ENCODE measurements at places on chromosomes 16 and 17.

DNA sequence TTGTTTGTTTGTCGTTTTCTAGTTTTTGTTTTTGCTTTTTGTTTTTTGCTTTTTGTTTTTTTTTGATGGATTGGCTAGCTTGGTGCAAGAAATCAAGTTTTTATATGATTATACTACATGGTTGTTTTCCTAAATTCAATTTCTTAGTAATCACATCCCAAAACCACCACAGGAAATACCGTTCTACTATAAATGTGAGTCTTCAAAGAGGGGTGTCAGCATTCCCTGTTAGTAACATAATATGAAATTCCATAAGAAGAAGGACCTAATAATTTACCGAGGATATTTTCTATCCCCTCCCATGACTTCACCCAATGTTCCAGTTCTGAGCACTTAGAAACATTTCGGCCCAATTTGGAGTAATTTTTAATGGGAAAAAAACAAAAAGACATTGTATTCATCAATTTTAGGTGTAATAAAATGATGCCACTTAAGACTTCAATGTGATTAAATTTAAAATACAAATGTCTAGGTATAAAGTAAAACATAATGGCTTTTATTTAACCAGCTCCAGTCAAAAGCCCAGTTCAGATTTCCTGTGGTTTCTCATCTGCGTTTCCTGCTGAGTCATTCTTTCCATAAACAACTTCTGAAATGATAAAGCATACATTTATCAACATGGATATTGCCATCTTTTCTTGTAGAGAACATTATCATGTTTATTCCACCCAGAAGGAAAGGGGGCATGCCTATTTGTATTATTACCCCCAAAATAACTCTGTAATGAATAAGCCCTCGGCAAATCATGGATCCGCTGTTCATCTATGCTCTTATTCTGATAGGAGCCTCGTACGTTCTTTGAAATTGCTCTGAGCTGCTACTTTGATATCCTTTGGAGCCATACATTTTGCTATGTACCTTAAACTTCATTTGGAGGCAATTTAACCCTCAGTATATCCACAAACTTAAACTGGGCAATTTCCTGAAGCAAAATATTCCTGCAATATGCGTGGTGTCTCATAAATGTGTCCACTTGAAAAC is 28.1 kb downstream of the HSBP1 start:
- DNase-seq = no peak

DNA sequence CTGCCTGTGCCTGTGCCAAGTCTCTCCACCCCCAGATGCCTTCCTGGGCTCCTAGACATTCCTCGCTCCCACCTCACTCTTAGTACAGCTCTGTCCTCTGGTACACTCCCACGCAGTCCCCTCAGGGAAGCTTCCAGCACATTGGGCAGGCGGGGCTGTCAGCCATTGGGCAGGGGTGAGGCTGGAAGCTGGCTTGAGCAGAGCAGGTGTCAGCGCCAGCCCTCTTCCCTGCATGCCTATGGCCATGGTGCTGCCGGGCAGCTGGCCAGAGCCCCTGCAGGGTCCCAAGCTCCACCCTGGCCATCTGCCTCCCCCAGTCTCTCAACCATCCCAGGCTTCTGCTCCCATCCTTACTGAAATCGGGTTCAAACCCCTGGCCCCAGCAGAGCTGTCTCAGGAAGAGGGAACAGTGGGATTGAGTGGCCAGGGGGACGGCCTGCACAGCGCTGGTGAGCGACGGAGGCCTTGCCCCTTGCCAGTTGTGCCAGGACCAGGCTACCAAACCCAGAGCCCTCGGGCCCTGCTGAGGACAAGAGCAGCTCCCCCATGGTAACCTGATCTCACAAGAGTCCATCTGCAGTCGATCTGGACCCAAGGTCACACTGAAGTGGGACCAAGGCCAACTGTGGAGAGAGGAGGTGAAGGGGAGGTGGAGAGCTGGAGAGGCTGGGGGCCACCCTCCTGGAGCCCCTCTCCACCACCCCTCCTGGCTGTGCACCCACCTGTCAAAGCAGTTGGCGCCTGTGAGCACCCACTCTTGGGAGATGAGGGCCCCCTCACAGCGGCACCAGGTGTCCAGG is 2.4 kb upstream of the B9D1 start:
- DNase-seq = no peak

GRCh38 chr17:48954300-48954755 is 9.7 kb upstream of the SNF8 start:
- no peak for DNase-seq

DNA sequence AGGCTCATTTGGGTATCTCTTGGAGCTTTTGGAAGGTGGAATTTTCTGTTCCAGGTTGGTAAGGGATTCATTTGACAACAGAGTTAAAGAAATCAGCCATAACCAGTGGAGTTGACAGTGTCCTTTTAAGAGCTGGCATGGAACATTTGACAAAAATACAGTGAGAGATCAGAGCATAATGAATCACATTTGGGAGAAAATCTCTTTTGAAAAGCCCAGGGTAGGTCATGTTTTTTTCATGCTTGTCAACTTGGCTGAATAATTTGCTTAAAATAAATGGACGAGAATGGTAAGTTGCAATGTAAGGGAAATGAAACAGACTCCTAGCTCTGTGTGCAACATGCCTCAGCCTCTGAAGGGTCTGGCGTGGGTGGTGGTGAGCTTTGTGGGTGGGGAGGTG is 235.3 kb upstream of the N4BP1 start:
- DNase-seq = no peak

DNA sequence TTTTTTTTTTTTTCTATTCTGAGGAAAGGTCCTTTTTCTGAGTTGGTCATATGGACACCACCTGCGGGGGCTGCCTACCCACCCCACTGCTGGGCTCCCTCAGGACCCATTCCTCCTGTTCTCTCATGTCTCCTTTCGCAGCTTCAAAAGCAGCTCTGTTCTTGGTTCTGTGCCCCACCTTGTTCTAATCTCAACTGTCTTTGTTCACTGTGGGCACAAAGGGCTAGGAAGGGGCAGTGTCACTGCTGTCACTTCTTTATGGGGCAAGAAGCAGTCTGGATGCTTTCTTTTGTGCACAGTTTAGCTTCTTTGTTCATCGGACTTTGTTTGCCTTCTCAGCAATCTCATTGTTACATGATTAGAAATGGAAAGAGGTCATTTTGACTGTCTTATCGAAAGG is 7.1 kb downstream of the GOSR2 start:
- no peak for DNase-seq

DNA sequence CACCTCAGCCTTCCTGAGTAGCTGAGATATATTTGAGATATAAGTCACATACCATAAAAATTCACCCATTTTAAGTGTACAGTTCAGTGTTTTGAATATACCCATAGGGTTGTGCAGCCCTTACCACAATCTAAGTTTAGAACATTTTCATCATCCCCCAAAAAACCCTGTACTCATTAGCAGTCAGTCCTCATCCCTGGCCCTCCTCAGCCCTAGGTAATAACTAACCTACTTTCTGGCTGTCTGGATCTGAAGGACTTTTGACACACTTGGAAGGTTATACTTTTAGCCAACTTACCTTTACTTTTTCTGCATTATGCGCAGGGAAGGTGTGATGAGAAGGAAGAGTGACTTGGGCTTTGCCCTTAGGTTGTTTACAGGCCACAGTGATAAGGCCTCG is 4.0 kb upstream of the PLEKHG4 start:
- DNase-seq = no peak

DNA sequence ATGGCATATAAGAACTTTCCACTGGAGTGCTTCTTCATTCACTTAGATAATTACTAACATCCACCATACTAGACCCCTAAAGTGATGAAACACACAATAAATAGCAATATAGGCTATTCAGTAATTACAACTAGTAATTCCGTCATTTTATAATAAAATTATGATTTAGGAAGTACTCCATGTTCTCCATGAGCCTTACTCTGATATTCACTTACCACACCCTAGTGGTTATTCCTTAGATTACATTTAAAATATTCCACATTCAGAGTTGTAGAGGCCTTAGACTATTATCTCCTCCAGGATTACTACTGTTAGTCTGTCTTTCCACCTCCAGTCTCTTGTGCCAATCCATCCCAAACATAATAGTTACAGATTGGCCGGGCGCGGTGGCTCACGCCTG is 62.4 kb downstream of the STH start:
- DNase-seq = no peak

- no peak for DNase-seq
These were observed 14.3 kb upstream of the NUBP1 start for GRCh38 chr16:10729104-10730048.

DNA sequence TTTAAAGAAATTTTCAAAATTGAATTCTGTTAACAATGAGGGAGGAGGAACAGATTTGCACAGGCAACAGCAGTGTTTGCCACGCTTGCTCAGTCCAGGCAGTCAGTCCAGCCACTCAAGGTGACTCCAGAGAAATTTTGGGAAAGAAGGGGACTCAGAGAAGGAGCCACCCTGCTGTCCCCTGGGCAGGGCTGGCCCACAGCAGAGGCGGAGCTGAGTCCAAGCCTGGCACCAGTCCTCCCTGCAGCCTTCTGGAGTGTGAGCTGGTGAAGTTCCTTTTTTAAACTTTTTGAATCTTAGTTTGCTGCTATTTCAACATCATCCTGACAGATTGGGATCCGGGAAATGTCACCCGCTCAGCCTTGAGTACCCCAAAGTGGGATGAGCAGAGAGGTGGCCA is 14.5 kb upstream of the SLC47A2 start:
- no peak for DNase-seq

- no peak for DNase-seq
These were observed 64.5 kb upstream of the CIBAR2 start for GRCh38 chr16:85176541-85177447.

DNA sequence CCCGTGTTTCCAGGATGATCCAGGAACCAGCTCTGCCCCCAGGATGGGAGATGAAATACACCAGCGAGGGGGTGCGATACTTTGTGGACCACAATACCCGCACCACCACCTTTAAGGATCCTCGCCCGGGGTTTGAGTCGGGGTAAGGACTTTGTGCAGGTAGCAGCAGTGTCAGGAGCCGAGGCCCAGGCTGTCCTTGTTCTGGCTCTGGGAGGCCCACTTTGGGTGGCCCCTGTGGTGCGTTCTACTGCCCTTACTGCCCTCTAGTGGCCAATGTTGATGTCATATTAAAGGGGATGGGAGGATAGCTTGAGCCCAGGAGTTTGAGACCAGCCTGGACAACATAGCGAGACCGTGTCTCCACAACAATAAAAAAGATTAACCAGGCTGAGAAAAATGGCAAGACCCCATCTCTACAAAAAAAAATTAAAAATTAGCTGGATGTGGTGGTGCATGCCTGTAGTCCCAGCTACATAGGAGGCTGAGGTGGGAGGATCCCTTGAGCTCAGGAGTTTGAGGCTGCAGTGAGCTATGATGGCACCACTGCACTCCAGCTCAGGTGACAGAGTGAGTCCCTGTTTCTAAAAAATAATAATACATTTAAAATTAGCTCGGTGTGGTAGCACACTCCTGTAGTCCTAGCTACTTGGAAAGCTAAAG is 20.9 kb upstream of the CLEC18A start:
- no peak for DNase-seq

- DNase-seq = no peak
These were observed 284.9 kb downstream of the SOX9 start for GRCh38 chr17:72405662-72406230.

DNA sequence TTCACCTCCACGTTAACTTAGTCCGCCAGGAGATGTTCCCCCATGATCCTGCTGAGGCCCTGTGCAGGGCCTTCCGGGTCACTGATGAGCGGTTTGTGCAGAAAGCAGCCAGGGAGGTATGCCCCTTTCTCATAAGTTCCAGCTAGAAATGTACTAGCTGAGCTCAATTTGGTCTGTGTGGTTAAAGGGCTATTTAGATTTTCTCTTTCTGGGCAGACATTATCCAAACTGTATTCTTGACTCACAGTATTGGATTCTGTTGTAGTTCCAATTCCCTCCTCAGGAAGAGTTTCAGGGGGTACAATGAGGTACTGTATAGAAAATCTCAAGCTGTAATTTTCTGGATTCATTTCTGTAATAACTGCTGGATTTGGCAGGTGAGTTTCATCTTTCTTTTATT is 137.1 kb downstream of the TRIM37 start:
- DNase-seq = no peak

DNA sequence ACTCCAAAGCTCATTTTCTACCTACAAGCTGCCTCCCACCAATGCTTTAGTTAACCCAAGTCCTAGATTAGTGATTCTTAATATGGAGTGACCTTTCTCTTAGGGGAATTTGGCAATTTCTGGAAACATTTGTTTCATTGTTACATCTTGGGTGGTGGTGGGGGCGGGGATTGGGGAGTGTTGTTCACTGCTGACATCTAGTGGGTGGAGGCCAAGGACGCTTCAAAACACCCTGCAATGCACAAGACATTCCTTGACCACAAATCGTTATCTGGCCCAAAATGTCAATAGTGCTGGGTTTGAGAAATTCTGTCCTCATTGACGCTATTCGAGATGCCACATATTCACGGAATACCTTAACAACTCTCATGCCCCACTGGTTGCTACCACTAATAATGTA is 282.9 kb downstream of the RBFOX1 start:
- no peak for DNase-seq

GRCh38 chr16:89332902-89333245 is 115.4 kb downstream of the ZNF778 start:
- no peak for DNase-seq

DNA sequence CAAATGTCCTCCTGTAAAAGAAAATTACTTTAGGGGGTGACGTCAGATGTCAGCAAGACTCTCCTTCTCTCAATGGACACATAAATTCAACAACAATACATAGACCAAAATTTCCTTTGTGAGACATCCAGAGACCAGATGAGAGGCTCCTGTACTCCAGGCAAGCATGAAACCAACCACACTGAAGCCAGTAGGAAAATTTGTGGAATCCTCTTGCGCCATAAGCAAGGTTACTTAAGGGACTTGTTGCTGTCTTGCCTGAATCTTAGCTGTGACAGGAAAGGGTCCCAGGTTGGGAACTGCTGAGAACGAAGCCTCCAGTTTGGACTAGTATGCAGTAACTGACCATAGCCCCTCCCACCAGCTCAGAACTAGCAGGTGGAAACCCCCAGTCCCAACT is 56.0 kb downstream of the CEP112 start:
- DNase-seq = no peak

DNA sequence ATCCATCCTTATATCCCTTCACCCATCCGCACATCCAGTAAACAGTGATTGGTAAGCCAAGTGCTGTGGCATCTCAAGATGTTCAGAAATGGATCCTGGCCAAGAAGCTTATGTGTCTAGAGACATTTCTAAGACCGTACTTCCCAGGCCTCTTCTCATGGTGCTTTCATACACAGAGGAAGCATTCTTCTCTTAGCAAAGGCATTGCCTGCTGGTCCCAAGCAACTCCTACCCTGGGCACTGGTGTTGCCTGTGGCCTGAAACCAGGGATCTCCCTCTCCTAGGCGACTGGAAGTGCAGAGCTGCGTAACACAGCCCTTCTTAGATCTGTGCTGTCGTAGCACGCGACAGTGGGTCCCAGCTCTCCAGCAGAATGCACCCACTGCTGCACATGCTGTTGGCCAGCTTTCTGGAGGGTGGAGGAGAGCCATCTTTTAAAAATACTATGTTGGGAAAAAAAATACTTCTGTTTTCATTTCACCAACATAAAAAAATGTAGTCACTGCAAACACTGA is 182.9 kb downstream of the CCDC182 start:
- DNase-seq = no peak

GRCh38 chr16:28067604-28068379 is 4.3 kb upstream of the GSG1L start:
- no peak for DNase-seq

- no peak for DNase-seq
These were observed 74.4 kb downstream of the METRNL start for GRCh38 chr17:83153681-83154310.
